ENCODE measurements at places on chromosomes 5 and 9.

DNA sequence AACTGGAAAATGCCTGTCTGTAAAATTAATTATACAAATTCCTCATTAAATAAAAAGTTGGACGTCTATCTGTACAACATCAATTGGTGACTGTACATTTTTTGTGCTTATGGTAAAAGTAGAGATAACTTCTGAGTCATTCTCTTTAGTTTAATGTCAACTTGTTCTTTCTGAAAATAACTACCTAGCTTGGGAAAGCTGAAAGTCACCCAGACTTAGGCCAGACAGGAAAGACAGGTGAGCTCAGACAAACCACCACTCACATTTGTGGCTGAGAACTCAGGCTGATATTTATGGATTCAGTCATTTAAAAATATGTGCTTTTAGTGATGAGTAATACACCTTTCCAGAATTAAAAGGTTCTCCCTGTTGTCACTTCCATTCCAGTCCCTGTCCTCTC is 31.9 kb upstream of the ENTREP1 start:
- DNase-seq: no peak

GRCh38 chr5:103445426-103446035 is 117.1 kb downstream of the NUDT12 start:
- no peak for DNase-seq

GRCh38 chr5:28066856-28067255 is 1028.5 kb upstream of the CDH9 start:
- DNase-seq: no peak

DNA sequence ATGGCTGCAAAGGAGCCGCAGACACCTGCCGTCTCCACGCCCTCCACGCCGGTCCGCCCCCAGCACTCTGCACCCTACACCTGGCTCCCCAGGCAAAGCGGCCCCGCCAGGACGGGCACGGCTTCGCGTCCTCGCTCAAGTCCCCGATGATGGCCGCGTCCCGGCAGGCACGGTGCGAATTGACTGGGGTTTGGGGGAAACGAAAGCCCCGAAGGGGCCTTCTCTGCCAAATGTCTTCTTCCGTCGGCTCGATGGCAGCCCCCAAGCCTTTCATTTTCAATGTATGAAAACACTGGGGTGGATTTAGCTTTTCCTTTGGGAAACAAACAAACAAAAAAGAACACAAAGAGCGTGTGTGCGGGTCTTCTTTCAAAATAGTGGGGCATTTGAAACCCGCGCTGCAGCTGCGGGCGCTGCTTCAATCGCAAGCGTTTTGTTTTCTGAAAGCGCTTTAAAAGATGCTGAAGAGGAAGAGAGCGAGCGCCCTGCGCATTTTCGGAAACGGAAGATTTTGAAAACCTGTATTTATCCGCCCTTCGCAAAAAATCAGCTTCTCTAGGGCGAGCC is 160.0 kb downstream of the RMI1 start:
- no peak for DNase-seq

GRCh38 chr9:114431003-114431402 is 43.2 kb upstream of the AKNA start:
- no peak for DNase-seq
